ENCODE measurements at places on chromosomes 1 and 21.

GRCh38 chr1:32337855-32338636 is 2.0 kb upstream of the MARCKSL1 start:
- DNase-seq, result no peak
- H3K27me3 ChIP-seq, result no peaks in the 10 kb centered on the region
- no peak overlapping the region for H3K4me3 ChIP-seq
- no peaks in the 10 kb centered on the region for H3K36me3 ChIP-seq
- H3K4me1 ChIP-seq, result peaks cover 13% of the 10 kb centered on the region

GRCh38 chr1:153202006-153202405 is 1.2 kb upstream of the LELP1 start:
- no peaks in the 10 kb centered on the region for H3K27me3 ChIP-seq
- H3K36me3 ChIP-seq, result no peaks in the 10 kb centered on the region
- H3K4me1 ChIP-seq, result no peaks in the 10 kb centered on the region
- no peak for DNase-seq
- H3K4me3 ChIP-seq, result no peak overlapping the region
- no peak overlapping the region for H3K27ac ChIP-seq

- H3K4me3 ChIP-seq, result no peak overlapping the region
- DNase-seq, result no peak
- H3K4me1 ChIP-seq, result no peaks in the 10 kb centered on the region
- no peaks in the 10 kb centered on the region for H3K27me3 ChIP-seq
- no peaks in the 10 kb centered on the region for H3K36me3 ChIP-seq
These were observed 35.1 kb upstream of the EFCAB14 start for GRCh38 chr1:46753985-46754384.

GRCh38 chr21:45834026-45834715 is 147.4 kb upstream of the COL6A1 start:
- no peaks in the 10 kb centered on the region for H3K27me3 ChIP-seq
- DNase-seq, result no peak
- no peaks in the 10 kb centered on the region for H3K4me1 ChIP-seq
- H3K4me3 ChIP-seq, result no peak overlapping the region

GRCh38 chr1:3471356-3472087 is 17.1 kb downstream of the ARHGEF16 start:
- DNase-seq, result no peak
- peaks cover 5% of the 10 kb centered on the region for H3K27me3 ChIP-seq
- H3K27ac ChIP-seq, result no peak overlapping the region
- H3K4me3 ChIP-seq, result no peak overlapping the region
- no peaks in the 10 kb centered on the region for H3K4me1 ChIP-seq
- no peaks in the 10 kb centered on the region for H3K36me3 ChIP-seq

GRCh38 chr1:205488074-205488723 is 16.3 kb upstream of the CDK18 start:
- H3K4me3 ChIP-seq, result no peak overlapping the region
- H3K27me3 ChIP-seq, result no peaks in the 10 kb centered on the region
- peaks cover 10% of the 10 kb centered on the region for H3K4me1 ChIP-seq
- H3K27ac ChIP-seq, result no peak overlapping the region
- DNase-seq, result no peak

GRCh38 chr1:205455581-205456382 is at the start of gene BLACAT1:
Gene BLACAT1 (minus strand): TSS chr1:205456045.
- no peak for DNase-seq
- H3K27ac ChIP-seq, result no peak within 1 kb of the TSS
- H3K27me3 ChIP-seq, result peaks cover 22% of the 10 kb centered on the region
- H3K4me1 ChIP-seq, result peaks cover 15% of the 10 kb centered on the region

DNA sequence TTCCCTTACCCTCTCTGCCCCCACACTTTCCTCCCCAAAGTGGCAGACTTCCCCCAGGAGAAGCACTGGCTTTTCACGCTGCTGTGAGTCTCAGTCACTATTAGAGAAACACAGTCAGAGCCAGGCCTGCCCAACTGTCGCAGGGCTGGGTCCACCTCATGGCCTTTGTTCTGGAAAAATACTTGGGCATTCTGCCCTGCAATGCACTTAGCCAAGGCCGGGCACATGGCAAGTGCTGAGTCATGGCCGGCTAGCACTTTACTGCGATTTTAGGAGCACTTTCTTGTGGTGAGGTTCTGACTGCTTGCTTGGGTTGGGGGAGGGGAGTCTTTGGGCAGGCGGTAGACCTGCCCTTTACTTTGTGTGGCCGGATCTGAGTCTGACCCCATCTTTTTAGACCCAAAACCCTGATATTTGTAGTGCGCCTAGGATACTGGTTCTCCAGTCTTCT is 7.7 kb downstream of the EPHX1 start:
- H3K36me3 ChIP-seq, result no peaks in the 10 kb centered on the region
- peaks cover 62% of the 10 kb centered on the region for H3K4me1 ChIP-seq
- no peaks in the 10 kb centered on the region for H3K27me3 ChIP-seq
- H3K27ac ChIP-seq, result peak overlapping the region; percentile 90

DNA sequence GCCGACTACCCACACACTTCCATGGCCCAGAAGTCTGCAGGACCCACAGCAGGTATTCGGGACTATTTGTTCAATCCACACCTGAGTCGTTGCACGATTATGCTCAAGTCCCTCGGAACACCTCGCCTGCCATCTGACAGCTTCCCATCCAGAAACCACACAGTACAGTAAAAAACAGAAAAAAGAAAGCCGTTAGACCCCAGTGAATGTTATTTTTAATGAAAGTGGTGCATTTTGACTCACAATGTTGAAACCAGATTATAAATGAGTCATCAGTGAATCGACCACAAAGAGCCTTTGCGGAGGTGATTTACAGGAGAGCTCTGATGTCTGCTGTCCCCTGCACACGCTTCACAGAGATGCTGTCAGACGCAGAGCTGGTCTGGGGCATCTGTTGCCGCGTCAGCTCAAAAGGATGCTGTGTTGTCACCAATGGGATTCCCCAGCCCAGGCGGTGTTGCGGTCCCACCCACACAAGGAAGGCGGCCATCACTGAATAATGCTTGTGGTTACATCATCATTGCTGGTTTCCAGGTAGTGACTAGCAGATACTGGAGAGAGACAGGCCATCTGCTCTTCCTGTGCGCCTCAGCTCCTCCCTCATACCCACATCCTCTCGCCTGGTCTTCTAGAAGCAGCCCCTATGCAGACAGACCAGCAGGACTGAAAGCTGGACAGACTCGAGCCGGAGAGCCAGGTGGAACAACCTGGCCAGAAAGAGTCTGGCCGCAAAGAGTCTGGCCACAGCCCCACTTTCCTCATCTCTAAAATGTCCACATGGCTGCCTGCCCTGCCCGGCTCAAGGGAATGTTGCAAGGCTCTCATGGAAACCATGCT is 116.8 kb downstream of the TOMM20 start:
- H3K4me3 ChIP-seq, result no peak overlapping the region
- no peak overlapping the region for H3K27ac ChIP-seq
- DNase-seq, result peak; percentile 75

- no peak for DNase-seq
- no peaks in the 10 kb centered on the region for H3K4me1 ChIP-seq
- no peak overlapping the region for H3K27ac ChIP-seq
These were observed 33.5 kb downstream of the PROX1 start for GRCh38 chr1:214021321-214021720.

GRCh38 chr1:6288665-6289064 is 27.8 kb upstream of the GPR153 start:
- no peak overlapping the region for H3K4me3 ChIP-seq
- H3K36me3 ChIP-seq, result no peaks in the 10 kb centered on the region
- H3K4me1 ChIP-seq, result peaks cover 15% of the 10 kb centered on the region
- H3K27ac ChIP-seq, result no peak overlapping the region
- no peak for DNase-seq
- H3K27me3 ChIP-seq, result no peaks in the 10 kb centered on the region

GRCh38 chr1:5756434-5757186 is 235.6 kb downstream of the NPHP4 start:
- no peaks in the 10 kb centered on the region for H3K27me3 ChIP-seq
- H3K4me3 ChIP-seq, result no peak overlapping the region
- H3K4me1 ChIP-seq, result no peaks in the 10 kb centered on the region
- DNase-seq, result no peak
- H3K36me3 ChIP-seq, result no peaks in the 10 kb centered on the region

GRCh38 chr1:91750398-91750996 is 135.5 kb downstream of the TGFBR3 start:
- no peak overlapping the region for H3K4me3 ChIP-seq
- no peak for DNase-seq
- peak overlapping the region; percentile 20 for H3K27ac ChIP-seq
- no peaks in the 10 kb centered on the region for H3K4me1 ChIP-seq
- no peaks in the 10 kb centered on the region for H3K36me3 ChIP-seq

DNA sequence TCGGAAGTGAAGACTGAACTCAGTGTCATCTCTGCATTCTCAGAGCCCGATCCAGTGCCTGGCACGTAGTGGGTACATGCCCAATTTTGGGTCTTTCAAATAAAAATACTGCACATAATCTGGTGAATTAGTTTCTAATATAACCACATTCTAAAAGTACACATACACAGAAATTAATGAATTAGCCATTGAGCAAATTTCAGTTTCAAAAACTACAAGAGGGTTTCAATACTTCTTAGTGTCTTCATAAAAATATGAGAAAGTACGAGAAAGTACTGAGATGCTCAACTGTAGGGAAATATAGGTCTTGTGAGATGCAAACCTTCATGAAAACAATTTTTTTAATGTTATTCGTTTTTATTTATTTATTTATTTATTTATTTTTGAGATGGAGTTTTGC is 86.9 kb downstream of the SMYD2 start:
- no peak overlapping the region for H3K27ac ChIP-seq
- peaks cover 16% of the 10 kb centered on the region for H3K36me3 ChIP-seq
- H3K4me3 ChIP-seq, result no peak overlapping the region
- no peaks in the 10 kb centered on the region for H3K4me1 ChIP-seq

All from ascending aorta (tissue), 2 donors.